Head of caudate nucleus (tissue), 42 donors: ENCODE measurements at places on chromosomes 6 and 20.

GRCh38 chr20:42191140-42191860 is 573.1 kb upstream of the CHD6 start:
- peak; percentile 48 for DNase-seq

- DNase-seq, result no peak
Observed at GRCh38 chr6:100730001-100730980, 150.8 kb downstream of the ASCC3 start.

GRCh38 chr20:58141496-58141895 is 87.0 kb downstream of the ANKRD60 start:
- peak; percentile 50 for DNase-seq

DNA sequence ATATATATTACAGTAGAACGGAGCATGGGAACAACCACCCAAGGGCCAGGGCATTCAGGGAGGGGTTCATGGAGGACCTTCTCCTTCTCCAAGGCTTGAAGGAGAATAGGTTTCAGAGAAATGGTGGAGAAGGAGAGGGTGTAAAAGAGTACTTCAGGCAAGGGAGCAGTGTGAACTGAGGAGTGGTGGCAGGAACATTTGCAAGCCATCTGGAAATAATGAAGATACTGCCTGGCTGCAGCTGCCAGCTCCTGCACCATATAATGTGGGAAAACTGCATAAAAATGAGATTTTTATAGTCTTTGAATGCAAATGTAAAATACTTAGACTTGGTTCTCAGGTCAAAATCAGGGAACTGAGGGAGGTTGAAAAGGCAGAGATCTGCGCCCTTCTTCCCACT is 9.6 kb upstream of the DEFB121 start:
- no peak for DNase-seq

GRCh38 chr20:34037121-34037520 is 43.4 kb downstream of the RALY start:
- DNase-seq, result no peak

DNA sequence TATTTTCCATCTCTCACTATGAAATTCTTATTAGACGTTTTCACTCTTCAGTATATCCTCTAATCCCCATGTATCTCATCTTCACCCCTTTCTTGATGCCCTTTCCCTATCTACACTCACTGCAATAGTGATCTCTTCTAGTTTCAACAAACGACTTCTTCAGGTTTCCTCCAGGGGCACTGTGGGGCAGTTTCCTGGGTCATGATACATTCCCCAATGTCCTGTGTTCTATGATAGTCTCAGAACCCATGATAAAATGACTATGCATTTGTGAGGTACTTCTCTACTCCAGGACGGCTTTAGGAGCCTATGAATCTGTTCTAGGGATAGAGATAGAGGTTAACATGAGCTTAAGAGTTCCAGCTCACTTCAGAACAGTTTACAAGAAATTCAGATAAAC is 183.3 kb downstream of the FOXC1 start:
- no peak for DNase-seq

- DNase-seq, result no peak
Observed at GRCh38 chr20:39289316-39289715, 327.2 kb downstream of the DHX35 start.

GRCh38 chr20:50625986-50626677 is 65.2 kb downstream of the RIPOR3 start:
- no peak for DNase-seq

GRCh38 chr20:25128649-25129048 is 46.7 kb upstream of the VSX1 start:
- no peak for DNase-seq

DNA sequence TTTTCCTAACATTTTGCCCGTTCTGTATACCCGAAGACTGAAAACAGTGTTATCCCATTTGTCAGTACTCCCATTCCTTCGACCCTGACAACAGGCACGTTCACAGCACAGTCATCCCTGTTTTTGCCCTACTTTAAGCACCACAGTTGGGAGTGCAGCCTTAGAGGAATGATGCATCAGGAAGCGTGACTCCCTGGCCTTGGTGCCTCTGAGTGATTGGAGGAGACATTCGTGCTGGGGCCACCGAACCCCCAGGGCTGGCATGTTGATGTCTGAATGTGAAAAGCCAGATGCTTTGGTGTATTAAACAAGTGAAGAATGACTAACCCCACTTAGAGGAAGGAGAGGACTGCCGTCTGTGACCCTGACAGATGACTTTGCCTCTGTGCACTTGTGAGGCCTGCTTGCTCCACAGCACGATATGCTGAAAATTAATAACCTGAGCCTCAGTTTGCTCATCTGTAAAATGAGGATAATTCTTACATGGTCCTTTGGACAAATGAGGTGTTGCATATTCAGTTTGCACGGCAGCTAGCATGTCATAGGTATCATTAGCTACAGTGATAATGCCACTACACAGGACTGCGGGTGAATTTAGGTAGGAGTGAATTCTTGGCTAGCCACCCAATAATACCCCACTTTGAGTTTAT is 36.0 kb downstream of the STK35 start:
- no peak for DNase-seq

DNA sequence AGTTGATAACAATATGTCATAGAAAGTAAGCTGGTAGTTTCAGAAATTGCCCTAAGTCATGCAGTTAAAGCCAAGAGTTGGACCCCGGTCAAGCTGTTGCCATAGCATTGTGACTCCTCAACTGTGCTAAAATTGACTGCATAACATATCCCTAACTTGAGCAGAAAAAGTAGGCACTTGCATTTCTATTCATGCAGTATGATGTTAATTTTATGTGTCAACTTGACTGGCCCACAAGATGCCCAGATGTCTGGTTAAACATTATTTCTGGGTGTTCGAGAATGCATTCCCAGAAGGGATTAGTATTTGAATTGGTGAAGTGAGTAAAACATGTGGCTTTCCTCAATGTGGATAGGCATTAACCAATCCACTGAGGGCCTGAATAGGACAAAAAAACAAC is 136.4 kb downstream of the GPR63 start:
- DNase-seq, result no peak

DNA sequence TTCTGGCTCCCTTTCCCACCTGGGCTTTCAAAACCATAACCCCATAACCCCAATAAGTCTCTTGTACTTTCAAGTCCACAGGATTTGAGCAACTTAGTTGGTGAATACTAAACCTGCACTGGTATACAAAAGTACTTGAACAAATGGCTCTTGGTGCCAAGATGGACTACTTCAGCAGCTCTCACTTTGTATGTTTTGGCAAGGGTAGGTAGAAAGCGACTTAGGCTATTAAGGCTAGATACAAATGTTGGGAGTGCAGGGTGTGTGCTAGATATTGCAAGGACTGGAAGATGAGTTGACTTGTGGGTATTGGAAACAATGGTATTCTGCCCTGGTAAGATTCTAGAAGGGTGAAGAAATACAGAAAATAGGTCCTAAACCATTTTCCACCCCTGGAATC is 182.6 kb upstream of the MOCS1 start:
- DNase-seq, result no peak

DNA sequence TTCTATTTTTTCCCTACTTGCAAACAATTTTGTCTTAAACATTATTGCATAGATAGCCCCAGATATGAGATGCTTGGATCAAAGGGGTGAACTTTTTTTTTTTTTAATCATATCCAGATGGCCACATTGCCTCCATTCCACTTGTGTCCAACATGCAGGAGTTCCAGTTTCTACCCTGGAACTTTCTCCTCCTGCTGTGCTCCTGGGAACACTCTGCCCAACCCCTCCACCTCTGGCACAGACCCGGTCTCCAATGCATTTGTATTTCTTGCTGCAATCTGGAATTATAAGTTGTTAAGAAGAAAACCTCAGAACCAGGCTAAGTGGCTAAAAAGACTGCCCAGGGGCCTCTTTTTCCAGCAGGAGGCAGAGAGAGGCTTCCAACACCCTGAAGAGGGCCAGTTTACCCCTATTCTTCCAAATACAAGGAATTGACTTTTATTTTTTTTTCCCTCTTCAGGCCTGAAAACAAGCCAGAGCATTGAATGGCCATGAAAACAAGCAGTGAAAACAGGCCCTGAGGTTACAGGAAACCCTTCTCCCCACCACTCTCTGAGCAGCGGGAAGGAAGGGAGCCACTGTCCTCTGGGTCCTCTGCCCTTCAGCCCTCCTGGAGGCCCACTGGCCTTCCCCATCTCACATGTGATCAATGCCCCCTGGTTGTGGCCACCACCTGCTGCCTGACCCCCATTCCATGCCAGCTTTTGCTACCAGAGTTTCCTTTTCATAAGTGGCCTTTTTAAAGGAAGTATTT is 44.3 kb downstream of the PDYN start:
- peak; percentile 14 for DNase-seq

DNA sequence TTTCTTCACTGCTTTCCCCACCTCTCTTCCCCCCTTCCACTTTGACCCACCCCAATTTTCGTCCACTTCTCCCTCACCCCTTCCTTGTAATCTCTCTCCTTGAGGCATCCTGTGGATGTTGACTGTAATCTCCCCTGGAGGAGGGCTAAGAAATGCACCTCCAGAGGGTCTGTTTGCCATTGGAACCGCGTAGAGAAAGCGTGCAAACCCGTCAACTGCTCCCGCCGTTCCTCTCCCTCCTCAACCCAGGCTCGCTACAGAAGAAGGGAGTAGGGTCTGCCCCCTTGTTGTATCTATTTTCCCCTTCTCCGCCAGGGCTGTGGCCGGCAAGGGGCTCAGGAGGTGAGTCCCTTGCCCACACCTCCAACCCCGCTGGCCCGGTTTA is 502 bp upstream of the HTR1E start:
- no peak for DNase-seq

DNA sequence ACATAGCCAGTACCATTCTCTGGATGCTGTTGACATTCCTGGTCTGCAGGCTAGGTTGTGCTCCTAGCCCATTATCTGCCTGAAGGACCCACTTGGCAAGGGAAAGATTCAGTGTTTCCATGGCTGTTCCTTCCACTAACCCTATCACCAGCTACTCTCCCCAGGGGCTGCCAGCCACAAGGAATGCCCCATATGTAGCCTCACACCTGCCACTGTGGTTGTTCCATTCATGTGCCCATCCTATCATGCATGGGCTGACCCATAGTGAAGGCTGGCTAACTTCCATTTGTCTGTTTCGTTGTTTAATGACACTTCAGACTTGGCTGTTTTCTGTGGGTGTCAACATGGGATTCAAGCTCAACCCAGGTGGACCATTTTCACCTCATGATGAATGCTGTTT is 25.6 kb upstream of the HLA-A start:
- DNase-seq, result no peak

GRCh38 chr6:24893342-24893850 is 42.4 kb downstream of the RIPOR2 start:
- DNase-seq, result no peak

GRCh38 chr6:4941782-4942672 is 61.8 kb downstream of the RPP40 start:
- DNase-seq, result peak; percentile 43

GRCh38 chr6:168157272-168158212 is 78.5 kb upstream of the FRMD1 start:
- no peak for DNase-seq

DNA sequence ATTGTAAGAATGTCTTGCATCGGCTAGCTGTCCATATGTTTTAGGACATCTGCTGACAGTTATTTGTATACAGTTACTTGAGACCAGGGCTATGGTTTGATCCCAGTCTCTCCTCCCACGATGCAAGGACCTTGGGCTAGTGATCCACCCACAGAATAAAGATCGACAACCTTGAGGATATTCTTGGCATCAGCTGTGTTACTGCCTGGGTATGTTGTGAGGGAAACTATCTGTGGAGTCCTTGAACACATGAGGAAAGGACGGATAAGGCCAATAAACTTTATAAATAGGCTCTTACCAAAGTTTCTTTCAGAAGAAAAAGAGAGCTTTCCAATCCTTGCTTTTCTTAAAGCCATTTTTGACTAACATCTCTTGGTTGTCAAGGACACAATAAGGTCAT is 70.8 kb upstream of the HEY2 start:
- no peak for DNase-seq

DNA sequence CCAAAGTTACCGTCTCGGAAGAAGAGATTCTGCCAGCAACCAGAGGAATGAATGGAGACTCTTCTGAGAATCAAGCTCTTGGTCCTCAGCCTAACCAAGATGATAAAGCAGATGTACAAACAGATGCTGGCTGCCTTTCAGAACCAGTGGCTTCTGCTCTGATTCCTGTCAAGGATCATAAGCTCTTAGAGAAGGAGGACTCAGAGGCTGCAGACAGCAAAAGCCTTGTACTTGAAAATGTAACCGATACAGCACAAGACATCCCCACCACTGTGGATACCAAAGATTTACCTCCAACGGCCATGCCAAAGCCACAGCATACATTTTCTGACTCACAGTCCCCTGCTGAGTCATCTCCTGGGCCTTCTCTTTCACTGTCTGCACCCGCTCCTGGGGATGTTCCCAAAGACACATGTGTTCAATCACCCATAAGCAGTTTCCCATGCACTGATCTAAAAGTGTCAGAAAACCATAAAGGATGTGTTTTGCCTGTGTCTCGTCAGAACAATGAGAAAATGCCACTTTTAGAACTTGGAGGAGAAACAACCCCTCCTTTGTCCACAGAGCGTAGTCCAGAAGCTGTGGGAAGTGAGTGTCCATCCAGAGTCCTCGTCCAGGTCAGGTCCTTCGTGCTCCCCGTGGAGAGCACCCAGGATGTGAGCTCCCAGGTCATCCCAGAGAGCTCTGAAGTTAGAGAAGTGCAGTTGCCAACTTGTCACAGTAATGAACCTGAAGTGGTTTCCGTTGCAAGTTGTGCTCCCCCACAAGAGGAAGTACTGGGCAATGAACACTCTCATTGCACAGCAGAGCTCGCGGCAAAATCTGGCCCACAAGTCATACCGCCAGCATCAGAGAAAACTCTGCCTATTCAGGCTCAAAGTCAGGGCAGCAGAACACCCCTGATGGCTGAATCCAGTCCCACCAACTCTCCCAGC is 109.6 kb downstream of the RTN4IP1 start:
- peak; percentile 24 for DNase-seq

DNA sequence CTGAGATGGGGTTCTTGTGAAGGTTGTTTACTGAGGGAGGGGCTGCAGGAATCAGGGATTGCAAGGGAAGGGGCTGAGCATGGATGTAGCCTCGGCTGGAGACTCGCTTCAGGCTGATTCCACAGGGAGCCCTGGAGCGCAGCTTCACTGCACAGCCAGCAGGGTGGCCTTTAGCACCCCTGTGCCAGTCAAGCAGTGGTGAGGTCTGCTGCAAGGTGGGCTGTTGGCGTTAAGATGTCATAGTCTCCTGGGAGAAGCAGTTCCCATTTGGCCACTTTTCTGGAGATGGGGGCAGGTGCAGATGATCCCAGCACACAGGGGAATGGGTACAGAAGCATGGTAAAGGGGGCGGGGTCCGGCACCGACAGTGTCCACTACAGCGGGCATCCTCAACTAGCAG is 126.3 kb downstream of the TOX2 start:
- DNase-seq, result no peak

- no peak for DNase-seq
Observed at GRCh38 chr6:10154251-10154650, 260.6 kb downstream of the TFAP2A start.

GRCh38 chr6:128339635-128340450 is 180.6 kb downstream of the PTPRK start:
- DNase-seq, result no peak

GRCh38 chr20:25221592-25222460 is 26.1 kb upstream of the PYGB start:
- no peak for DNase-seq

- DNase-seq, result no peak
Observed at GRCh38 chr6:149867876-149868640, 3.9 kb upstream of the LRP11 start.

GRCh38 chr6:164640956-164641355 is 668.4 kb downstream of the C6orf118 start:
- DNase-seq, result peak; percentile 79
